ENCODE measurements at places on chromosomes 7 and 10. TPM values are rescaled to one million over a fixed set of nuclear protein-coding genes. Genes with fewer than 3 reads are reported as not detected.

The ZC3HAV1L gene
- 47.4 TPM for total RNA-seq

The PTN gene
- total RNA-seq, result 0.34 TPM

The FOXI2 gene
- 0.58 TPM for total RNA-seq

The SFTPA1 gene
- total RNA-seq, result not detected

The CYTH3 gene
- 108 TPM for total RNA-seq

The CADPS2 gene
- total RNA-seq, result 4.1 TPM

The SPAM1 gene
- not detected for total RNA-seq

The FAM24B gene
- total RNA-seq, result 5.3 TPM

The FBXL13 gene
- 1.5 TPM for total RNA-seq

The NXPH1 gene
- total RNA-seq, result not detected

The STAMBPL1 gene
- total RNA-seq, result 16.2 TPM

The SORBS1 gene
- total RNA-seq, result 35.1 TPM

The LLCFC1 gene
- total RNA-seq, result not detected

The SMURF1 gene
- 29.6 TPM for total RNA-seq

The MLXIPL gene
- total RNA-seq, result 8.1 TPM

The NUPR2 gene
- total RNA-seq, result 7.5 TPM

The PRR15 gene
- total RNA-seq, result 0.15 TPM

The LRRC18 gene
- not detected for total RNA-seq

The PTPN20 gene
- 6.0 TPM for total RNA-seq
